RPMI7951 (cell line): ENCODE measurements at places on chromosomes 5 and 9.

DNA sequence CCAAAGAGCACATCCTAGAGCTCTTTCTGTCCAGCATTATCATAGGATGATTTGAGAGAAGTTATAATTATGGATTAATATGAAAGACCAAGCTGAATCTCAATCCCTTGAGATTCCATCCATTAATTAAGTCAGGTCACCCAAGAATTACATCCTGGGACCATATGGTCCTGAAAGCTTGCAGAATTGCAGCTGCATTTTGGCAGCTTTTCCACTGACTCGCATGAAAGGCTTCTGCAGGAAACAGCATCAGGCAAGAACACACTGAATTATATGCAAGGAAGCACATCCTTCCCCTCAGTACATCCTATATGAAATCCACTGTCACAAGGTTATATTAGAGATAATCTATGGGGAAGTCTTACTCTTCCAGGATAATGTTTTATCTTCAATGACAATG, 109.1 kb upstream of the CTNND2 start:
- DNase-seq, result no peak

- peak; percentile 92 for DNase-seq
Measured at GRCh38 chr5:14011089-14012020, 66.9 kb upstream of the DNAH5 start.

GRCh38 chr9:13755551-13755950, 476.1 kb upstream of the MPDZ start:
- DNase-seq, result no peak

DNA sequence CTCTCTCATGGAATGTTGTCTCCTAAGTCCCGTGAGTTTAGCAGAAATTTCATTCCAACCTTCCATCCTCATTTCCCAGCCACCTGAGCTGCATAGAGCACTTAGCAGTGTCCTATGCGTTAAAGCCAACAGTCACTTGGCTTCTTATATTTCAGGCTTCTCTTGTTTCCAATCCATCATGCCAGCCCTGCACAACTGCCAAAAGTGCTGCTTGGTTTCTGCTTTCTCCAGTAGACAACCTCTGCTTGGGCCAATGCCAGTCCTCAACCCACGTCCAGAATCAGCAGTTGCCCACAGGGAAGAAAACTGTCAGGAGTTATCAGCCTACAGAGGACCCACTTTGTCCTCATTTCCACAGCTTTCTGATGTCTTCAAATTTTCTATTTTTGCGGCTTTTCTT, 42.5 kb downstream of the KCNIP1 start:
- no peak for DNase-seq

DNA sequence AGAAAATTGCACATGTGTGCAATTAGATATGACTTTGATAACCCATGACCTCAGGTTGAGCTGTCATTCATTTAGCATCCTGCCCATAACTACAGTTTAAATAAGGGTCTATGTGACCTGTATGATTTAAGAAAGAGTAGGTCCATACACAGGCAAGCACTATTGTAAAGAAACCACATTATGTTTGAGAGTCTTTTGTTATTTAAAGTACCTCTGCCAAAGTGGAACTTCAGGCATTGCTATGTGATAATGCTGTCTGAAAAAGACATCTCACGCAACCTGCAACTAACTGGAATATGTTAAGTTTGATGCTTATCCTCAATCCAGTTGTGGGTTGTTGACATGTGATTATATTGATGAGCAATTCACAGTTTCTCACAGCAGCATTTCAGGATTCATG, 317.0 kb downstream of the TMEM161B start:
- DNase-seq, result no peak

DNA sequence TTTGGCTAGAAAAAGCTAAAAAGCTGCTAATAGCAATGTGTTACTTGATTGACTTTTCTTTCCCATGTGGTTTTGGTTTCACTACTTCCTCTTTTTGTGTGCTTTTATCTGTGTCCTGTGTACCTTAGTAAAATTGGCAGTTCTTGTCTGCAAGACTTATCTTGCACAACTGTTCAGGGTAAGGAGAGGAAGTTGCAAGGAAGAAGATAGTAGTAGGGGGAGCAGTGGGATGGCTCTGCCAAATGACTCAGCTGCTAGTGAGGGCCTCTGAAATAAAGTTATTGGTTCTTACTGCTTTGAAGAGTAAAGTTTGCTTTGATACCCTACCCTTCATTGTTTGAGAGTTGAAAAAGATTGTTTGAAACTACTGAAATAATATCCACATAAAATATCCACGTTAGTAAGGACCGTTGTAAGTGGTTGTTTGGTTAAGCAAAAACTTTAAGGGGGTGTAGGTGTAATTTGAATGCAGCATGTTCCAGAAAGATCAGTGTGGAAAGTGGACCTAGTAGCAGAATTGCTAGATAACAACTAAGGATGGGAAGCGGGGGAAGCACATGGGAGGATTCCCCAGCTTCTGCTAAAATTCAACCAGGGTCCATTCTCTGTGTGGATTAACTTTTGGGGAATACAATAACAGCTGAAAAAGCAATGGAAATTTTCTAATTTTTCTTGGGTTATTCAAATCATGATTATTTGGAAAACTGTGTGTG, 123.5 kb downstream of the SCAMP1 start:
- DNase-seq, result peak; percentile 34

- DNase-seq, result no peak
Measured at GRCh38 chr5:80895523-80895922, 64.6 kb upstream of the RASGRF2 start.

DNA sequence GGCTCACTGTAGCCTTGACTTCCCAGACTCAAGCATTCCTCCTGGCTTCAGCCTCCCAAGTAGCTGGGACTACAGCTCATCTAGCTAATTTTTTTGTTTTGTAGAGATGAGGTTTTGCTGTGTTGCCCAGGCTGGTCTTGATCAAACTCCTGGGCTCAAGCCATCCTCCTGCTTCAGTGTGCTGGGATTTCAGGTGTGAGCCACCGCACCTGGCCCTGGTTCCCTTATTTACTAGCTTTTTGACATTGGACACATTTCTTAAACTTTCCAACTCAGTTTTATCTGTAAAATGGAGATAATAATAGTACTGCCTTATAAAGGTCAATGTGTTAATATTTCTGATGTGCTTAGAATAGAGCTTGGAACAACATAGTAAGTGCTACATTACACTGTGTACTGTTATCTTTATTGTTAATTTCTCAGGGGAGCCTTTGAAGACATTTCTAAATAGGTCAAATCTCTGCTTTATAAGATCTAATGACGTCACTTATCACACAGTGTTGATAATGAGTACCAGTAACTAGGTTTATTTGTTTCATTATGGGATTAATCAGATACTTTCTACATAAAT, 66.7 kb downstream of the KIAA1958 start:
- DNase-seq, result no peak

DNA sequence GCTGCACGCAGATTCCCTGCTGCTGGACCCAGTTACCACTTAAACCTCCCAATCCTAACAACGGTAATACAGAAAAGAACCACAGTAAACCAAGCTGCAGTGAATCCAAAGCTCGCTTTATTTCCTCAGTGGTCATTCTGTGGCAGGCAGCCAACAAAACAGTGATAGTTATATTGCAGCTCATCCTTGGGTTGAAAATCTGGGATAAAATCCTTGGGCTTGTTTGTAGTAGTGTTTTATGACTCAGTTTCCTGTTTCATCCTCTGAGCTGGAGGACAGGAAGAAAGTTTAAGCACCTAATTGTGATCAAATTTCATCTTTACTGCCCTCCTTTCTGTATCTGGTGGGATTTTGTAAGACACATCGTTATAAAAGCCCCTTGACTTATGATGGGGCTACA, 31.4 kb downstream of the HMGCR start:
- no peak for DNase-seq

DNA sequence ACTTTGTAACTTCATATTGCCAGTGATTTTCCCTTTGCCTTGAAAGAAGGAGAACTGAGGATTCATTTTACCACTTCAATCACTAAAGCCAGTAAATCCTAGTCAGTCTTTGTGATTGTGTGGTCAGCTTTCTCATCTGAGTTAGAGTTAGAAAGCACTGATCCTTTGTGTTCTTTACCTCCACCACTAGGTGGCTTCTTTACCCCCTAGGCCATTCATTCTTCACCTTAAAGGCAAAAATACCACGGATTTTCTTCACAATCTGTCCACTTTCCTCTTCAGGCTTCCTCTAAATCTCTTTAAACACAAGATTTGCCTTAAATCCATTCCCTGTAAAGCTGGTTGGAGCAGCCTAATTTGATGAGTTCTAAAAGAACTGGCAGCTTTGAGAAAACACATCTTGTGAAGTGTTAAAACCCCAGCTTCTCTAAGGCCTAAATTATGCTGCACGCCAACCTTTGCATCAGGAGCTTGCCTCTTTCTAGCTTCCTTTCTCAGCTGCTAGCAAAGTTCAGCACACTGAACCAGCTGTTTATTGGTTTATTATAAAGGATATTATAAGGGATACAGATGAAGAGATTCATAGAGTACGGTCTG, 20.4 kb downstream of the BDP1 start:
- peak; percentile 20 for DNase-seq

DNA sequence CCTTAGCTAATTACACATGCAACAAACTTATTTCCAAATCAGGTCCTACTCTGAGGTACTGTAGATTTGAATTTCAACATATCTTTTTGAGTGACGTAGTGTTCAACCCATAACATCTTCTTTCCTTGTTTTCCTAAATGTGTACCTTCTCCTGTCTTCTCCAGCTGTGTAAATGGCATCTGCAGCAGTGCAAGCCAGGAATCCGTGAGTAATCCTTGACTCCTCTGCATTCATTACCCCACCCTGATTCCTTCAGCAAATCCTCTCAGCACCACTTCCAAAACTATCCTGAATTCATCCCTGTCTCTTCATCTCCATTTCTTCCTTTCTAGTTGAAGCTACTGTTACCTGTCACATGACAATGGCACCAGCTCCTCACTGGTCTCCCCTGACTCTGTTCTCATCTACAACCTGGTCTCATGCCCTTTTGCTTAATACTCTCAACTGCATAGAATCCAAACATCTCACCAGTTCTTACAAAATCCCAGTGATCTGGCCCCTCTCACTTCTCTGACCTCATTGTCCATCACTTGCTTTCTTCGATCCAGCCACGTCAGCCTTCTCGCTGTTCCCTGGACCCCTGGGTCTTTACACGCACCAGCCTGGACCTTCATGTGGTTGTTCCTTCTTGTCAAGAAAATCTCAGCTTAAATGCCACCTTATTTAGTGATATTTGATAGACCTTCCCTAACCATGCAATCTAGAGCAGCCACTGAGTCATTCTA, 14.6 kb upstream of the TRAF1 start:
- no peak for DNase-seq
